ENCODE measurements at places on chromosomes 5 and 9.

DNA sequence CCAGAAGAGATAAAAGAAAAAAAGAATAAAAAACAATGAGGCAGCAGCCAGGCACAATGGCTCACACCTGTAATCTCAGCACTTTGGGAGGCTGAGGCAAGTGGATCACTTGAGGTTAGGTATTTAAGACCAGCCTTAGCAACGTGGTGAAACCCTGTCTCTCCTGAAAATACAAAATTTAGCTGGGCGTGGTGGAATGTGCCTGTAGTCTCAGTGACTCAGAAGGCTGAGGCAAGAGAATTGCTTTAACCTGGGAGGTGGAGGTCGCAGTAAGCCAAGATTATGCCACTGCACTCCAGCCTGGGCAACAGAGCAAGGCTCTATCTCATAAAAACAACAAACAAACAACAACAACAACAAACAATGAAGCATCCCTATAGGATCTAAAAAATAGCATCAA lies 121.5 kb downstream of the HMHB1 start:
- no peak for DNase-seq

GRCh38 chr5:43192558-43193180 lies 644 bp downstream of the NIM1K start:
- peak; percentile 10 for DNase-seq

DNA sequence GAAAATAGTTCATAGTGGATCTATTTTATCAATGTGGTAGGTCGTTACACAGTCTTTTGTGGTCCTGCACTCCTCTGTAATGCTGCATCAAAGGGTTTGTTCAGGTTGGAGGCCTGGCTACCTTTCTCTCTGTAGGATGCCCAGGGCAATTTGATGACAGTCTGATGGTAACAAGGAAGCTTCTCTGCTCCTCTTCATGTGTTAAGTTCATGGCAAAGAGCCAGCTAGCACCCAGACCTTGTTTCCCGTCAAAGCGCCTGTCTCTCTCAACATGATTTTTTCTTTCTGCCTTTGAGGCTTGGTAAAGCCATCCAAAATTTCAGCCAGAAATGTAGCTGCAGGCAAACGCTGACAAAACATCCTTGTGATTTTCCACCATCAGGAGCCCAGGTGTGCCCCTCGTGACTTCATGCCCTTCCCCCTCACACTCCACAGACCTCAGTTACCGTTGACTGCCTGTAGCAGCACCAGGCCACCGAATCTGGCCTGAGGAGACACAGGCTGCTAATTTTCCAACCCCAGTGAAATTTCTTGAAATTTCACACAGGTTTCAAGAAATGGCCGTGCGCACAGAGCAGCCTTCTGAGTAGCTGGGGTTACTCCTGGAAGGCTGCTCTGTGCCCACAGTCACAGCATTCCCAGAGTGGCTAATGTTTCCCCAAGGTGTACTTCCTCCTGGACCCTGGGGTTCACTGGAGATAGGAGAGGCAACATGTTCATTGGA lies 292.7 kb downstream of the CWC27 start:
- DNase-seq, result no peak

GRCh38 chr9:126236273-126236672 lies 90.4 kb upstream of the MVB12B start:
- DNase-seq, result no peak

GRCh38 chr9:11347437-11347836 lies 734.6 kb upstream of the PTPRD start:
- no peak for DNase-seq

GRCh38 chr9:136925414-136926153 lies 19.0 kb downstream of the FBXW5 start:
- no peak for DNase-seq

GRCh38 chr5:140162781-140163180 lies 12.2 kb upstream of the CYSTM1 start:
- DNase-seq, result no peak

Measured in stimulated activated CD4-positive, alpha-beta T cell treated with anti-CD3 and anti-CD28 coated beads, Interleukin-2, amount 100 ng/mL, for 48 hours (primary cell).